ENCODE measurements at places on chromosomes 7 and 10.

- DNase-seq = no peak
Measured at GRCh38 chr7:66198956-66199355, 6.2 kb upstream of the TPST1 start.

DNA sequence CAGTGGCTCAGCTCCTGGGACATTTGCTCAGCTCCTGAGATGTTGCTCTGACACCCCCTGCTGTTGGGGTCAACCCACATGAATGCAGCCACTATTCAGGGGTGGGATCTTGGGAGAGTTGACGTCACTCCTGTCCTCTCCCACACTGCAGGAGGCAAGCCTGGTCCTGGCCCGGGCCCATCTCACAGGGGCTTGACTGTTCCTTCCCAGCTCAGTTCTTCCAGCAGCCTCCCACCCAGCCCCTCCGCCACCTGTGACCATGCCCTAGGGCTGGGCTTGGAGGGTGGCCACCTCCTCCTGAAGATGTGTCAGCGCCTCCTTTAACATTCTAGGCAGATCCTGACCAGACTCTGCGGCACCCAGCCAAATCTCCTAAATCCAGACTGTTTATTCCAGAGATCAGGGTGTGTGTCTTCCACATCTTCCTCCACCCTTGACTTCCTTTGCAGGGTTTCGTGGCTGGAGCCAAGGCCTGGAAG is 19.1 kb upstream of the OPALIN start:
- no peak for DNase-seq

- no peak for DNase-seq
Measured at GRCh38 chr7:2182461-2182860, 50.3 kb downstream of the MAD1L1 start.

GRCh38 chr7:17746020-17746530 is 194.2 kb downstream of the SNX13 start:
- DNase-seq = no peak

DNA sequence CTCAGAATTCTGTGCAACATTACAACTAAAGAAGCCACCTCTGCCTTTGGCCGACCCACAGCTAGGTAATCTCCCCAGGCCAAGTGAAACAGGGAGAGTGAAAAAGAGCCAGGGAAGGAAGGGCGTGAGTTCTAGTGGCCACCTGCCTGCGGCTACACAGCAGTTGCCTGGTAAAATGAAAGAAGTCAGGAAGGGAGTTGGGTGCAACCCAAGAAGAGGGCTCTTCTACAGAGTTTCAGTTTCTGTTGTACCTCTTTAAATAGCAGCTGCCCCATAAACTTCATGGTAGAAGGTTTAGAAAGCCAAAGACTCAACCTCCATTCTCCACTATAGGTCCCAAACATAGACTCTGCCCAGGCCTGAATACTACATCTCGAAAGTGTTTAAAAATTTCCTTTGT is 76.2 kb upstream of the TMEM168 start:
- DNase-seq = no peak

- DNase-seq = no peak
Measured at GRCh38 chr7:20144801-20145200, 72.4 kb downstream of the MACC1 start.

GRCh38 chr10:5595994-5596471 is 70.4 kb downstream of the ASB13 start:
- no peak for DNase-seq

DNA sequence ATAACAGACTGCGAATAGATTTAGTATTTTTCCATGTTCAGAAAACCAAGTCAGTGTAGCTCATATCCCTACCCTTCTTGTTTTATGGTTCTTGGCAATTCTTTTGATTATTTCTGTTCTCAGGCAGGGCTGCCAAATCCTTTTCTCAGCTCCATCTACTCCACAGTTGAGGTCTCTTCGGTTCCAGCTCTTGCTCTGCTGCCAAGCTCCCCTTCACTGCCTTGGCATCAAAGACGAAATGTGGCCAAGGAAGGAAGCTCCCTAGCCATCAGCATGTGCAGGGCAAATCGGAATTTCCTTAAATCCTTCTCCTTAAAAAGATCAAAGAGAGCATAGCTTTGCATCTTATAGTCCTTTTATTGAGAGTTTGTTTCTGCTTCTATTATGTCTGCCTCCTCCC is 116.4 kb upstream of the NOBOX start:
- no peak for DNase-seq

DNA sequence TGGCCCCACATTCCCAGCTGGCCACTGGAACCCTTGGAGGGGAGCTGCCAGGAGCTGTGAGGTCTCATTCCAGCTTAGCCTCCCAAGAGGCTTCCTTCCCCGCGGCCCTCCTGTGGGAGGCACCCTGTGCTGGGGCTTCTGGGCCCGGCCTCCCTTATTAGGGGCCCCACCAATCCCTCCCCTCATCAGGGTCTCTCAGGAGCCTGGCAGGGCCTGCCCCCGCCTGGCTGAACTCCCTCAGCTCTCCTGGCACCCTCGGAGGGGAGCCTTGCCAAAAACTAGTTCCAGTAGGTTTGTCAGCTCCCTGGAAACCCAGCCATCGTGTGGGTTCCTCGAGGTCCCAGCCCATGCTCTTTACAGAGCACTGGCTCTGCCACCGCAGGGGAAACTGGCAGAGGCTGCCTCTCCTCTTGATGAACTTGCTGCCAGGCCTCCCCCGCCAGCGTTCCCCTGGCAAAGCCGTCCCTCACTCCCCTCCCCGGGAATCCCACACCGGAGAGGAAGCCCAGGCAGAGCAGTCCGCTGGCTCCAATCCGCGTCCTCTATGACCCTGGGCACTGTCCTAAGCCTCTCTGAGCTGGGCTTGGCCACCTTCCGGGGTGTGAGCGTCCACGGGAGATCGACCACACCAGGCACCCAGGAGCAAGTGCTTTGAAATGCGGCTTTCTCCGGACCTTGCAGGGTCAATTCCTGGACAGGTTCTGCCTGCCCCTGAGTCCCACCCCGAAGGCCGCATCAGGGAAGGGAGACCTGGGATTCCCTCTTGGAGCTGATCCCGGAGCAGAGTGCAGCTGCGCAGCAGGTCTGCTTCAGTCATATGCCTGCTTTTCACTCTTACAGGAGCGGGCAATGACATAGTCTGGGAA is 139.8 kb downstream of the ARHGAP22 start:
- DNase-seq = no peak

DNA sequence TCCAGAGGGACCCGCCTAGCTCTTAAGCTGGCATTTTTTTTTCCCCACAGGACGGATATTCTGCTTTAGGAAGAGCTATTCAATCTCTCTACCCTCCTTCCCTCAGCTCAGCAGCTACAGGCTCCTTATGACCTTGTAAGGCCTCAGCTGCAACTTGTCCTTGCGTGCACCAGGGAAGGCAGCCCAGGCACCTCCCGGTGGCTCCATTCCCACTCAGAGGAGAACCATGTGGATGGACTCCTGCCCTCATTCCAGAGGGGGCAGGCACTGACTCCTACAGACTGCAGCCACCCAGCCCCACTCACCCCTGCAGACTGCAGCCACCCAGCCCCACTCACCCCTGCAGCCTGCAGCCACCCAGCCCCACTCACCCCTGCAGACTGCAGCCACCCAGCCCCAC is 73.7 kb downstream of the ITIH5 start:
- no peak for DNase-seq

DNA sequence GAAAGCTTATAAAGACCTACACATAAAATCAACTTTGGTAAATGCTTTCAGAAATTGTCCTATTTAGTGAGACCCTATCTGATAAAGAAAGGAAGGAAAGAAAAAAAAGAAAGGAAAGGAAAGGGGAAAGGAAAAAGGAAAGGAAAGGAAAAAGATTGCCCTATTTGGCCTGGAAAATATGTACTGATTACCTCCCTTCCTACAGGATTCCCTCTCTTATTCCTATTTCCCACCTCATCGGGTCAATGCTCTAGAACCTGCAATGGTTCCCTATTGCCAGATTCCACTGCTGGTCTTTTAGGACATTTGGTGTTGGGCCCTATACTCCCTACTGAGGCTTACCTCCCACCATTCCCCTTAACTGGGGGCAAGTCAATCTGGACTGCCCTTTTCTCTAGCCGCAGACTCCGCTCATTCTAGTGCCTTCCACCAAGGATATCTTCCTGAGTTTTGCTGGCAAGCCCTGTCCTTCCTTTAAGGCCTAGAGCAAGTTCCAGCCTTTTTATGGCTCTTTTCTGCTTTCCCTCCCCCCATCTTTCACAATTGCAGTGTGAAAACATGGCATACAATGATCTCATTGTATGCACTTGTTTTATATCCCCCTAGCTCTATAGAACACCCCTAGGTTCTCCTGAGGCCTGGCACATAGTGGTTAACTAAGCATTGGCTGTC is 4.4 kb downstream of the DDIT4 start:
- no peak for DNase-seq

- no peak for DNase-seq
Measured at GRCh38 chr7:96686305-96686704, 23.3 kb downstream of the SEM1 start.

DNA sequence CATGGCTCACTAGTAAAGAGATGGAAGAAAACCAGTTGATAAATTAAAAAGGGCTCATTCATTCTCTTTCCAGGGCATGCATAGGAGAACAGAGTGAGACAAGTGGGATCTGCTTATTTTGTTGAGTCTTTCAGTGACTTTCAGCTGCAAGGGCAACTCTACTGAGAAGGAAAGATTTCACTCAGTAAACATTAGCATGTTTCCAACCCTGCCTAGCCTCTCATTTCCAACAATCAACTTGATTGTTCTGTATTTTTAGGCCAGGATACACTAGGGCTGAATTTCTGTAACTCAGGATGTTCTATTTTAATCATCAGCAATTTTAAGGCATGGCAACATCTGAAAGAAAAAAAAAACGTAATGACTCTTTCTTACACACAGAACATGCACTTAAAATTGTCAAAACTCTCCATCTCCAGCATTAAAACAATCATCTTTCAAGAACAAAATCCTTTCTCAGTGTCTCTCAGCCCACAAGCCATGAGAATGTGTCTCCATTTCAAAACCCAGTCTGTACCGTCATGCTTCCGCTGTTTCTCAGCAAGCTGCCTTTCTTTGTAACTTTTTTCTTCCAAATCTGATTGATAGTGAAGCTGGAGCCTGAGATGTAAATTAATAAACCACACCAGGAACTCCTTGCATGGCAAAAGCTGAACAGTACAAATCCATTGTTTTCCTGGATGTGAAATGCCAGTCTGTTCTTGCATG is 147.2 kb upstream of the KLF14 start:
- DNase-seq = no peak
